ENCODE measurements at places on chromosomes 1 and 21. TPM values are rescaled to one million over a fixed set of nuclear protein-coding genes. Genes with fewer than 3 reads are reported as not detected.

Gene CRP
- polyA plus RNA-seq = not detected

Gene SPRR2B
- not detected for polyA plus RNA-seq

Gene TMEM240
- not detected for polyA plus RNA-seq

Gene TNFSF4
- polyA plus RNA-seq = 0.29 TPM

Gene CELA2A
- not detected for polyA plus RNA-seq

DNA sequence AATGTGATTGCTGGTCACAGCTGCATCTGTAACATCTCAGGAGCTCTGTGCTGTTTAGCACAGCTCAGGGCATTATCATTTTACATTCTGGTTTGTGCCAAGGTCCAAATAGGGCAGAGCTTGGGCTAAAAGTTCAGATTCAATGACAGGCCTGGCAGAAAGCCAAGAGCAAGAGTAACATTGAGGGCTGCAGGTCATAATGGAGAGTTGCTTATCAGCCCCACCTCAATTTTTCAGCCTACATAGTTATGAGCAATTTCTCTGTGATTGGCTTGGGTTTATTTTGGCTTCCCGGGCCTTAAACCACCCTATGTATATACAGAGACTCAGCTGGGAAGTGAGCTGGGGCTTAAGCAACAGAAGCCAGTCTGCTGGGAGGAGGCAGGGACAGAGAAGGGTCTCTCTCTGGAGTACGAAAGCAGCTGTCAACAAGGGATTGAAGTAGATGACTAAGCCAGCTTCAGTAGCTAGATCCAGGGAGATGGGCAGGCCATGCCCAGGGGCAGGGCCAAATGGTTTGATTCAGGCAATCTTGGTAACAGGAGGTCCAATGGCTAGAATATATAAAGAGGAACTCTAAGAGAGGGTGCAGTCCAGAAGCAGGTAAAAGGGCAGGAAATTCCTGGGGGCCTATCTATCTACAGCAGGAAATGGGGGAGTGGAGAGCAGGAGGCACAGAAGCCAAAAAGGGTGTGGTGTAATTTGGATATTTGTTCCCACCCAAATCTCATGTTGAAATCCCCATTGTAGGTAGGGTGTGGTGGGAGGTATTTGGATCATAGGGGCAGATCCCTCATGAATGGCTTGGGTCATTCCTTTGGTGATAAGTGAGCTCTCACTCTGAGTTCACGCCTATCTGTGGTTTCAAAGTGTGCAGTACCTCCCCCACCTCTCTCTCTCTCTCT is 49.0 kb downstream of the BRINP2 start:
- no peak for DNase-seq

DNA sequence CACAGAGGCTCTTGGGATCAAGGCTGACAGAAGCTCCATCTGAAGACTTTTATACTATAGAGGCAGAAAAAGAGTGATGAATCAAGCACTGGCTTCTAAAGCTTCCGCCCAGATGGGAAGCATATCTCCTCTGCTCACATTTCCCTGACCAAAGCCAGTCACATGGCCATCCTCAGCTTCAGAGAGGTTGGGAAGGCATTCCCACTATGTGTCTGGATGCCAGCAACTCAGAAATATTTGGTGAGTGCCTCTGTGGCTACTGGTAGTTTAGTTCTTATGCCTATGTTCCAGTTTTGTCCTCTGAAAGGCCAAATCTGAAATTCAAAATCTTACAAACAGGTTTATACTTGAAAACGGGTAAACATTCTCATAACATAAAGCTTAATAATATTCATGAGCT is 9.9 kb upstream of the DISC1 start:
- DNase-seq = no peak

DNA sequence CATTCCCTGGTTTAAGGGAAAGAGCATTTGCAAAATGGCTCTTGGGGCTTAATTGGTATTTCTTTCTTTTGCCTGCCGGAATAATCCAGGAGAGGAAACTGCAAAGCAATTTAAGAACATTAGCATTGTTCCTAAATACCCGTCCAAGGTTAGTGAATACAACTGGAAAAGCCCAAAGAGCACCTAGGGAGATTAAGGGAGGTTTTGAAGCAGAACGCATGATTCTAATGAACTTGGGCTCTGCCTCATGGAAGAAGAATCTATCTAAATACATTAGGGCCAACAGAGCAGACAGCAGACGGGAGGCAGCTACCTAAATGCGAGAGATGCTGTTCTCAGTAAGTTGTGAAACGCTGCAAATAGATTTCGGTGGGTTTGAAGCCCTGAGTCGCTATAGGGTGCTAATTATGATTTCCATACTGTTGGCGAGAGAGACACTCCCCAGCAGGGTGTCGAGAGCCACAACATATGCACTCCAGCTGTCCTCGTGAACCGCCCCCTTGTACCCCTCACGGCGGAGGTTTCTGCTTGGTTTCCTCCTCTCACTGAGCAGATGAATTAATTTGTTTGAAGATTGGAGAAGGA is 326.7 kb upstream of the CAMK1G start:
- no peak for DNase-seq

GRCh38 chr1:17636612-17637011 is 97.1 kb downstream of the ARHGEF10L start:
- DNase-seq = no peak

DNA sequence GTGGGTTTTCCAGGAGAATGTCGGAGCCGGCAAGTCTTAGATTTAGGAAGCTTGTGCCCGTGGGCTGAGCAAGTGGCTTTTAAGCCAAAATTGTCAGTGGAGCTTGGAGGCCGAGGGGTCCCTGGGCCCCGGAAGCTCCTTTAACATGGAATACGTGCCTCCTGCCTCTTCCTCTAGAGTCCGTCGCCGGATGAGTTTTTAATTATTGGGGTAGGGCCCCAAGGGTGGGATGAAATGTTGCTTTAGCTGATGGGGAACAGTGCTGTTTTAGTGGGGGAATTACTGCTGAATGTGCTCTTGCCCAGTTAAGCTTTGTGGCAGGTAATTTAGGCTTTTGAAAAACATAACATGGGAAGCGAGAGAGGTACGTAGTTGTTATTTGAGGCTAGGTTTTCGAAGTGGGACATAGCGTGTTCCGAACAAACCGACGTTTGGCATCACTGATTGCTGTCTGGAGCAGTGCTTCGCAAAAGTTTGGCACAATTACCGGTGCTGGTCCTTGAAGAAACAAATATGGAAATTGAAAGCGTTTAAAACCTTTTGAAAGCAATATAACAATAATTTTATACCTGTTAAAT is 786 bp downstream of the RPL5 start:
- DNase-seq = no peak

- DNase-seq = no peak
Measured at GRCh38 chr1:175193527-175193910, 943 bp upstream of the KIAA0040 start.

DNA sequence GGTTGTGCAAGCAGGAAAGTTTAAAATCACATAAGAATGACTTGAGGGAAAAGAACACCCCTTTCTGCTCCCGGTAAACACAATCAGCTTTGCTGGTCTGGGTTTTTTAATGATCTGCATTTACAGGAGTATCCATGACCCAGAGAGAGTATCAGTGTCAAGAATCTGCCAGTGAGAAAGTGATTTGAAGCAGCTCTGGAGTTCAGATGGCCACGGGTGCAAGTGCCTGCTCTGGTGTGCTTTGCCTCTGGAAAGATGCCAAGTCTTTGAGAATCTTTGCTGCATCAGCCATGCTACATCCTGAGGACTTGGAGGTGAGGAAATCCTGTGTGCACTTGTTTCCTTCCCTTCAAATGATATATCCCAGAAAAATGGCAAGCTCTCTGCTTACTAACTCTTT is 18.6 kb upstream of the MYSM1 start:
- DNase-seq = no peak

DNA sequence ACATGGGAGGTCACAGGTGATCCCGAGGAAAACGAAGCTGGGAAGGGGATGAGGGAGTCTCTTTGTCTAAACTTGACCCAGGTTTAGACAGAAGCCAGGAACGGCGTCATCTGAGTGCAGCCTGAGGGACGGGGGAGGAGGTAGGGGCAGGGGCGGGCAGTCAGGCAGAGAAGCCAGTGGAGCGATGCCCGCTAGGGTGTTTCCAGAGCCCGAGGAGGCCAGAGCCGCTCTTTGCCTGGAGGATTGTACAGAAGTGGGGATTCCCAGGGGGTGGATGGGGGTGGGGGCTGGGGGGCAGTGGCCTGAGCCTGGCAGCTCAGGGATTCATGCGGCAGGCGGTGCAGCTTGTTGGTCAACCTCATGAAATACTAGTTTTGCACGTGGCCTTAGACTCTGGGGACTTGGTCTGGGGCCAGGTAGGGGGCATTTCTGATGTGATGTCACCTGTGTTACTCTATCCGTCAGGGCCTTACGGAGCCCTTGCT is 58.4 kb downstream of the VPS26C start:
- no peak for DNase-seq

GRCh38 chr1:60874718-60875117 is 207.6 kb upstream of the NFIA start:
- DNase-seq = no peak

DNA sequence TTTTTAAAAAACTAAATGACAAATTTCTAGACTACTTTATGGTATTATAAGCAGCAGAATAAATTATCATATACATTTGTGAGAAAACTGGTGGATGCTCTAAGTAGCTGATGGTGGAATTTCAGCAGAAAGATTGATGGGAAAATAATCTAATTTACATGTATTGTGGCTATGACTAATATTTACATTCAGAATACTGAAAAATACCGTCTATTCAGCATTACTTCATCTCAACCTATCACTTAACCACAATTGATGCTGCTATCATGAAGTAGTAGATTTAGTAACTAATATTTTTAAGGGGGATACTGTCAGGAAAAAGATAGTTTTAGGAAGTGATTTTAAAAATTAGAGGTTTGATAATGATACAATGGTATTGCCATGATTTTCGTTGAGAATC is 137.9 kb downstream of the IFI44 start:
- no peak for DNase-seq

GRCh38 chr1:206551986-206552326 is 44.6 kb downstream of the RASSF5 start:
- no peak for DNase-seq

DNA sequence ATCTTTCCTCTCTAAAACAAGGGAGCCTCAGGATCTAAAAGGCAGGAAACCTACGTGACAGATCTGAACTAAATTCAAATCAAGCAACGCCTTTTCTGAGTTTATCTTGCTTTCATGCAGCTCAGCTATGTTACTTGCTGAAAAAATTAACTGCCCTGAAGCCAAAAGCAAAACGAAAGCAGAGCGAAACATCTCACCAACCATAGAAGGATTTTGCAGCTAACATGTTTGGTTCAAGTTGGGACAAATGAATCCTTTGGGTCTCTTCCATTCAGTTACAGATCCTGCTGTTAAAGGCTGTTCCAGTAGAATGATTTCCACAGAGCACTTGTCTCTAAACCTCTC is 482 bp downstream of the SLC2A5 start:
- DNase-seq = no peak

- no peak for DNase-seq
Measured at GRCh38 chr1:170664093-170664827, at the start of gene PRRX1. PRRX1 (plus strand) TSS chr1:170664131; CDS start chr1:170664219, 88 bp downstream.

GRCh38 chr1:86955678-86956077 is 41.2 kb downstream of the HS2ST1 start:
- no peak for DNase-seq

GRCh38 chr1:180757657-180758056 is 125.8 kb downstream of the XPR1 start:
- DNase-seq = no peak

DNA sequence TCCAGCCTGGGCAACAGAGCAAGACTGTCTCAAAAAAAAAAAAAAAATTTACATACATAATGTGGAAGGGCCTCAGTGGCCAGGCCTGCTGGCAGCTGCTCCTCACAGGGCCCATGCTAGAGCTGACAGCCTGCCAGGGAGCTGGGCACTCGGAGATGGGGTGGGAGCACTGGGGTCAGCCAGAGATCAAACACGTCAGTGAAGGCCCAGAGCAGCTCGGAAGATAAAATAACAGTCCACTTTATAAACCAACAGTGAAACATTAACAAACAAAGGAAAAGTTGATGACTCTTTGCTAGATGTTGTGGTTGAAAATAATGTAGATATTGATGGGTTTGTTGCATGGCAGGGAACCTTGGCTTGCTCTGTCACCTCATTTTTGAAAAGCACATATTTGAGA is 42.7 kb downstream of the ATP5PF start:
- DNase-seq = no peak

GRCh38 chr1:108704496-108704895 is 8.2 kb upstream of the FNDC7 start:
- DNase-seq = no peak

- DNase-seq = no peak
Measured at GRCh38 chr21:46188226-46189212, 4.3 kb upstream of the SPATC1L start.

DNA sequence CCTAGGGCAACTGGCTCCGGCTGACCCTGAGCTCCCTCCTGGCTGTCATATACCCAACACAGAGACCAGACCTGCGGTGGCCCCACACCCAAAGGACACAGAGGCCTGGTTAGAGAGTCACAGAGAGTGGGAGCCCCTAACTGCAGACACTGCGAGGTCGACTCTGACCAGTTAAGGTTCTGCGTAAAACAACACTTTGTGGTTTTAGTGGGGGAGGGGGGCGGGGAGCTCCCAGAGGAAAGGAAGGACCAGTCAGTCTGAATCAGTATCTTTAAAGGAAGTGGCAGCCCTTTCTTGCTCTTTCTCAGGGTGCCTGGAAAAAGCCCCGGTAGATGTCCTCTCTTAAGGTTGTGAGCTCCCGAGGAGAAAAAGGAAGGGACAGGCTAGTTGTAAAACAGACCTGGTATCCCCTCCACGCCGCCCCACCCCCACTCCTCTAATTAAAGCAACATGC is 2.4 kb downstream of the SSBP3 start:
- DNase-seq = no peak

- no peak for DNase-seq
Measured at GRCh38 chr1:34070201-34070836, 94.7 kb downstream of the CSMD2 start.

- DNase-seq = no peak
Measured at GRCh38 chr21:32768530-32768929, 3.0 kb downstream of the PAXBP1 start.

DNA sequence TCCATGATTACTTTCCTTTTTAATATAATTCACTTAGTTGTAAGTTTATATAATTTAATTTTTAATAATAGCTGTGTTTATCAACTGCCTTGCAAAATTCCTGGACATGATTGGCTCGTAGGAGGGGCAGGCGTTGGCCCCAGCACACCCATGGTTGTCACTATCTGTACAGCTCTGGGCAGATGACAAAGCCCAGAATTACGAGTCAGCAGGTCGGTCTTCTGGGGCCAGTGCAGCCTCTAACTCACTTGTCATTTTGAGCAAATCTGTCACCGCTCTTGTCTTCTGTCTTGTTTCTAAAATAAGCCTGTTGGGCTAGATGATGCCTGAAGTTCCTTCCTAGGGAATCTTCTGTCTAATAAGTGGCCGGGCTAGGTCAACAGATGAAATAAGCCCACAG is 21.4 kb upstream of the LRRC38 start:
- no peak for DNase-seq

- no peak for DNase-seq
Measured at GRCh38 chr1:52216907-52217458, 75.1 kb downstream of the ZFYVE9 start.

GRCh38 chr1:219460896-219461815 is 151.7 kb downstream of the ZC3H11B start:
- DNase-seq = no peak

GRCh38 chr1:182631954-182632353 is 27.8 kb upstream of the RGS16 start:
- no peak for DNase-seq

GRCh38 chr1:159076438-159077119 is at the start of gene AIM2:
AIM2 (minus strand) TSS chr1:159076766; CDS start chr1:159073499, 3,267 bp downstream.
- peak; percentile 12 for DNase-seq
